ENCODE measurements at places on chromosomes 13 and 19.

GRCh38 chr19:7970716-7971448 lies 27.4 kb upstream of the TIMM44 start:
- no peak overlapping the region for H3K4me3 ChIP-seq
- peak overlapping the region; percentile 57 for H3K27ac ChIP-seq
- DNase-seq, result peak; percentile 65
- no peaks in the 10 kb centered on the region for H3K4me1 ChIP-seq
- no peaks in the 10 kb centered on the region for H3K27me3 ChIP-seq

DNA sequence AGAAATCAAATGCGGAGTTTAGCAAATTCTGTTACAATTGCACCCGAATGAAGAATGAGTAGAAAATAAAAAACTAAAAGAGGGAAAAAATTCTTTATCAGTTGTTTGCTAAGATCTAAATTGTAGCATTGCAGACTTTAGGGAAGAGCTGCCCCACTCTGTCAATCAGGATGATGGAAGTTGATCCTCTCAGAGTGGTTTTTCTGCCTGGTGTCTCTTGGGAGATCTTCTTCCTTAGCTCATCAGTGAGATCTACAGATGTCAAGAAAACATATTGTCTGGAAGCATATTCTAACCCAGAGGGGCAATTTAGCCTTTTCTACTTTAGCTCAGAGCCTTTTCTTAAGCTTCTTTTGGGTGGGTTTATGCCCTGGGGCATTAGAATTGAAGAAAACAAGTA lies 223.2 kb upstream of the PCDH17 start:
- no peak overlapping the region for H3K4me3 ChIP-seq
- H3K27ac ChIP-seq, result peak overlapping the region; percentile 72
- peaks cover 3% of the 10 kb centered on the region for H3K27me3 ChIP-seq
- peaks cover 23% of the 10 kb centered on the region for H3K4me1 ChIP-seq
- DNase-seq, result no peak

- DNase-seq, result no peak
- no peak overlapping the region for H3K27ac ChIP-seq
- peaks cover 27% of the 10 kb centered on the region for H3K36me3 ChIP-seq
Measured at GRCh38 chr13:75325711-75326110, 156.3 kb downstream of the TBC1D4 start.

- no peaks in the 10 kb centered on the region for H3K36me3 ChIP-seq
- peaks cover 5% of the 10 kb centered on the region for H3K4me1 ChIP-seq
- H3K27ac ChIP-seq, result no peak overlapping the region
- no peak for DNase-seq
- no peak overlapping the region for H3K4me3 ChIP-seq
Measured at GRCh38 chr19:12996406-12997094, 1.3 kb downstream of the NFIX start.

DNA sequence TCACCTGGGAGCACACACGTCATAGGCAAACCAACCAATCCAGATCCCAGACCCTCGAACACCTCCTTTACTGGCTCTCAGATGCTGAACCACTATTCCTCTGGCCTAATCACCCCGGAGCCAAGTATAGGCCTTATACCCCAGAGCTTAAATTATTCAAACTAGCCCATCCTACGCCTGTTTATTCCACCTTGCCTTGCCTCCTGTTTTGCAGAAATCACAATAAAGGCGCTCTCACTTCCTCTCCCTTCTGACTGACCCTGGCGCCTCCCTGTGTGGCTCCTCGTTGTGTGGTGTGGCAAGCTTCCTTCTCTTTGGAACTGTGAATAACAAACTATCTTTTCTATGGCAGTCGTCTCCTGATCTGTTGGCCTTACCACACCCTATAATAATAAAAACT lies 354.9 kb downstream of the ENOX1 start:
- H3K4me1 ChIP-seq, result peaks cover 27% of the 10 kb centered on the region
- H3K27me3 ChIP-seq, result peaks cover 7% of the 10 kb centered on the region
- no peak for DNase-seq
- no peak overlapping the region for H3K4me3 ChIP-seq
- no peaks in the 10 kb centered on the region for H3K36me3 ChIP-seq
- no peak overlapping the region for H3K27ac ChIP-seq

DNA sequence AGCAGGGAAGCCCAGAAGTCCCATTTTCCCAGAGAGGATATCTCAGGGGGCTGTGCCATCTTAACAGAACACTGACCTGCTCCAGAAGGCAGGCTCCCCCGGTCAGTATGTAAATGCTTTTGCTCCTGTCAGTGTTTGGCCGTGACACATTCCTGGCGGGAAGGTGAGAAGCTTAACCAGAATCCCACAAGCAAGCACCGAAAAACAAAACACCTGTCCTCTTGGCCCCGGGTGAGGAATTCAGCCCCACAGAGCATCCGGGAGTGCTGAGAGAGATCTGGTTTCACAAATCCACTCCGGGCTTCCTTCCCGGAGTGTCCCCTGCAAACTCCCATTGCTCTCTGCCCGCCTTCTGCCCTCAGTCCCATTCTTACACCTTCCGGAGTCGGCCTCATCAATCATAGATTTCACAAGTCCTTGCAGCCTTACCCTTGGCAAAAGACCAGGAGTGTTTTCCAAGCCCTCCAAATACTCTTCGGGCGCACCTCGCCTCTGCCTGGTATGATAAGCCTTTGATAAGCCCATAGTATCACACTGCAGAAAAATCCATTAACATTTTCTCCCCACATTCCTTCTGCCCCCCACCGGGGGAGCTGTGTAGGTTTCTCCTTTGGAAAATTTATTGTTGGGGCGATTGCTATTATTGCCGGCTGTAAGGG lies 12.2 kb downstream of the TPM4 start:
- H3K4me3 ChIP-seq, result peak overlapping the region; percentile 33
- DNase-seq, result no peak
- peaks cover 7% of the 10 kb centered on the region for H3K27me3 ChIP-seq
- peaks cover 85% of the 10 kb centered on the region for H3K36me3 ChIP-seq
- peaks cover 35% of the 10 kb centered on the region for H3K4me1 ChIP-seq
- peak overlapping the region; percentile 94 for H3K27ac ChIP-seq

DNA sequence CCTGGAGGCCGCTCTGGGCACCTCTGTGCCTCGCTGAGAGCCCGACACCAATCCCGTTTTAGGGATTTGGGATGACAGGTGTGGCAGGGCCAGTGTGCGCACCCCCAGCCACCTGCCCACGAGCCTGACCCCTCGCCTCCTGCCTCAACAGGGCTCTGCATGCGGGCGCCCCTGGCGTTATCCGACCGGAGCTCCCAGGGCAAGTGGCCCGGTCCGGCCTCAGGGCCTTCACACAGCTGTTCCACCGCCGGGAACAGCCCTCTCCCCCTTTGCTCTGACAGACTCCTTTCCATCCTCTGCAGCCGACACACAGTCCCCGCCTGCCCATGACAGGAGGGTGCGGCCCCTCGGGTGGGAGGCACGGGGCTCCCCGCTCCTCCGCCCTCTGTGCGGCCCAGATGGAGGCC lies 7.1 kb upstream of the WDR18 start:
- H3K4me1 ChIP-seq, result peaks cover 45% of the 10 kb centered on the region
- no peak overlapping the region for H3K4me3 ChIP-seq

DNA sequence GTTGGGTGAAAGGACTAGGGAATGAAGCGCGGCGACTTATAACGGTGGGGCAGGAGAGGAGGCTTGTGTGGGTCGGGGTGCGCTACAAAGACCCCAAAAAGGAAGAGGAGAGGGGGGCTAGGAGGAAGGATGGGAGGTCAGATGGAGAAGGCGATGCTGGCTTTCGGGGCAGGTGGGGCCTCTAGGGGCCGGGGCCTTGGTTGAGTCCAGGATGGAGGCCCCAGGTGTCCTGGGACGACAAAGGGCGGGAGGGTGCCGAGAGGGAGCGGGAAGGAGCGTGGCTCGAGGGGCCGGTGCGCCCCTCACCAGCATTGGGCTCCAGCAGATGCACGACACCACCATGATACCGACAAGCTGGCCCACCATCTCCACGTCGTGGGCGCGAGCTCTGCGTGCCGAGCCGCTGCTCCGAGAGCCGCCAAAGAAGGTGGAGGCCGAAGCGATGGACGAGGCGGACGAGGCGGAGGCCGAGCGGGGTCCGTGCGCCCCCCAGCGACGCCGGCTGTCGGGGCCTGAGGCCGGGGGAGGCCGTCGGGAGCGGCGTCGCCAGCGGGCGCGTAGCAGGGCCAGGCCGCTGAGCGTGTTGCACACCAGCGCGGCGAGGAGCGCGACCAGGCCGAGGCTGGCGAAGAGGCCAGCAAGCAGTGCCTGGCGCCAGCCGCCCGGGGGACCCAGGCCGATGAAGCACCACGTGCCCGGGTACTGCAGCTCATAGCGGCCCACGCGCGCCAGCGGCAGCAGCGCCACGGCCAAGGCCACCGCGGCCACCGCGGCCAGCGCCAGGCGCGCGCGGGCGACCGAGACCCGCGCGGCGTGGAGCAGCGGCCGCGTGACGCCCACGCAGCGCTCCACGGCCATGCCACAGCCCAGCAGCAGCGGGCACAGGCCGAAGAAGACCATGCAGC lies 1.8 kb downstream of the PTGER1 start:
- peaks cover 8% of the 10 kb centered on the region for H3K36me3 ChIP-seq
- no peak overlapping the region for H3K27ac ChIP-seq
- peaks cover 8% of the 10 kb centered on the region for H3K27me3 ChIP-seq
- no peak for DNase-seq
- peaks cover 43% of the 10 kb centered on the region for H3K4me1 ChIP-seq

GRCh38 chr19:18453269-18454024 lies 15.5 kb upstream of the ISYNA1 start:
- H3K4me3 ChIP-seq, result no peak overlapping the region
- H3K27ac ChIP-seq, result peak overlapping the region; percentile 85

- peaks cover 20% of the 10 kb centered on the region for H3K4me1 ChIP-seq
- H3K4me3 ChIP-seq, result no peak overlapping the region
- DNase-seq, result no peak
- H3K27ac ChIP-seq, result no peak overlapping the region
- H3K36me3 ChIP-seq, result no peaks in the 10 kb centered on the region
Measured at GRCh38 chr13:76882431-76882830, 3.8 kb downstream of the KCTD12 start.

DNA sequence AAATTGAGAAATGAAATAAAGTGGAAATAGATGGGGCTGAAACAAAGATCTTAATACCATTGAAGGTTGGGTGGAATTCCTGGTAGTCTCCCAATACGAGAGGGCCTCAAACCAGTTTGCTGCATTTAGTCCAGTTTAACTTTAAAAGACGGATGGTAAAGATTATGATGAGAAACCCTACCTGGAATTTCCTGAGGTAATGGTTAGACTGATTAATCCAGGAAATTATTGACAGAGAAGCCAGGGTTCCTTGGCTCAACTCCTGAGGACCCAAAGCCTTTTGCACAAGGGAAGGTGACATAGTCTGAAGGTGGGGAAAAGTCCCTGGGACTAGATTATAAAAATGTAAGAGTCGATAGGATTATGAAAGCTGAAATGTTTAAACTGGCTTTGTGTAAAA lies 133.2 kb upstream of the SLITRK5 start:
- H3K4me3 ChIP-seq, result no peak overlapping the region
- no peaks in the 10 kb centered on the region for H3K36me3 ChIP-seq
- no peak overlapping the region for H3K27ac ChIP-seq
- no peaks in the 10 kb centered on the region for H3K27me3 ChIP-seq

DNA sequence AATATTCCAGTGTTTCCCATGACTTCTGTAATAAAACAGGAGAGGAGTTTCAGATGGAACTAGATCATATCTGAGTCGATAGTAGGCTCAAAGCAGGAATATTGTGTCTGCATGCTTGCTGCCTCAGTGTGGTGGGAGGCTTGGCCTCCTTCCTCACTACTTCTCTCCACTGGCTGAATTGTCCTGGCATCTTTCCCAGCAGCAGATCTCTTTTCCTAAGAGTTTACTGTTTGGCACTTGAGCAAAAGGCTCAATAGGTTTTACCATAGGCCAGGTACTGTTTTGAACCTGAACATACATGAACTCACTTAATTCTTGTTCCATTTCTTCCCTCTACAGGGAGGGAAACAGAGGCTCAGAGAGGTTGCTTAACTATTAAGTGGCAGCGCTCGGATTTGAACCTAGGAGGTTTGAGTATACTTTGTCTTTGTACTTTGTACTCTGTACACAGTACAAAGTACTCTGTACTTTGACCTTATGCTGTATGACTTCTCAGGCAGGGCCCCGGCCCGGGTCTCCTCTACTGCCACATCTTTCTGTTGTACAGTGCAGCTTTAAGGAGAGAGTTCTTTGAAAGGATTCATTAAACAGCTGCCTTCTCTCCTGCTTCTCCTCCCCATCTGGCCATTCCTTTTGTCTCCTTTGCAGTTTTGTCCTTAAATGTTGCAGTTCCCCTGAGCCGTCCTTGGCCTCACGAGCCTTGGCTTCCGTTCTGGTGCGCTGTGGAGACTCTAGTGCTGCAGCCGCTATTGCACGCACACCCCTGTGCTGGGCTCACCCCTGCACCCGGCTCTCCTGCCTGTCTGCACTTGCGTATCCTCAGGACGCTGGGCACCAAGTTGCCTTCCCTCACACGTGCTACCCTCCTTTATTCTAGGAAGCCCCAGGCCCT lies 8.1 kb downstream of the B3GLCT start:
- peak overlapping the region; percentile 41 for H3K4me3 ChIP-seq
- H3K4me1 ChIP-seq, result peaks cover 71% of the 10 kb centered on the region
- H3K36me3 ChIP-seq, result peaks cover 10% of the 10 kb centered on the region

DNA sequence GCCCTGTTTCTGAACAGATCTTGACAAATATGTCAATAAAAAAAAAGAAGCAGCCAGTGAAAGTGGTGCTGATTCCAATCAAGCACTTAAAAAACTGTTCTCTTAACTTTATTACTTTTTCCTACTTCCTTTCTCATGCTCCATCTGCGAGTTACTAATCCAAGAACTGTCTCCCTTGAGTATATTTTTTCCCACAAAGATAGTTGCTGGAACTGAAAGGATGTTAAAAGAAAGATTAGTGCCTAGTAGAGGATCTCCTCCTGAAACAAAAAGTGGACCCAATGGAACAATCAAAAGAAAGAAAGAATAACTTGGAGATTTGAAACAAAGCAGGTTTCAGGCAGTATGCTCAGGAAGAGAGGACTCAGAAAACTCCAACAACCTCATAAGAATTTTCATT lies 1034.8 kb downstream of the PCDH17 start:
- H3K27ac ChIP-seq, result no peak overlapping the region
- no peak overlapping the region for H3K4me3 ChIP-seq
- DNase-seq, result no peak
- H3K27me3 ChIP-seq, result no peaks in the 10 kb centered on the region
- H3K4me1 ChIP-seq, result no peaks in the 10 kb centered on the region

GRCh38 chr13:47110141-47110540 lies 213.3 kb upstream of the HTR2A start:
- no peaks in the 10 kb centered on the region for H3K36me3 ChIP-seq
- H3K27me3 ChIP-seq, result peaks cover 2% of the 10 kb centered on the region
- no peaks in the 10 kb centered on the region for H3K4me1 ChIP-seq

GRCh38 chr13:93953841-93954240 lies 525.6 kb downstream of the DCT start:
- DNase-seq, result no peak
- no peak overlapping the region for H3K4me3 ChIP-seq
- H3K4me1 ChIP-seq, result peaks cover 18% of the 10 kb centered on the region

- H3K4me3 ChIP-seq, result no peak overlapping the region
- no peak for DNase-seq
- peaks cover 3% of the 10 kb centered on the region for H3K27me3 ChIP-seq
Measured at GRCh38 chr13:108962654-108963053, 333.2 kb downstream of the MYO16 start.

- peaks cover 9% of the 10 kb centered on the region for H3K4me1 ChIP-seq
- no peak overlapping the region for H3K27ac ChIP-seq
- H3K36me3 ChIP-seq, result no peaks in the 10 kb centered on the region
- H3K27me3 ChIP-seq, result peaks cover 35% of the 10 kb centered on the region
Measured at GRCh38 chr19:39007096-39007495, 25.3 kb downstream of the FBXO27 start.
